ENCODE measurements at places on chromosomes 3 and 15.

DNA sequence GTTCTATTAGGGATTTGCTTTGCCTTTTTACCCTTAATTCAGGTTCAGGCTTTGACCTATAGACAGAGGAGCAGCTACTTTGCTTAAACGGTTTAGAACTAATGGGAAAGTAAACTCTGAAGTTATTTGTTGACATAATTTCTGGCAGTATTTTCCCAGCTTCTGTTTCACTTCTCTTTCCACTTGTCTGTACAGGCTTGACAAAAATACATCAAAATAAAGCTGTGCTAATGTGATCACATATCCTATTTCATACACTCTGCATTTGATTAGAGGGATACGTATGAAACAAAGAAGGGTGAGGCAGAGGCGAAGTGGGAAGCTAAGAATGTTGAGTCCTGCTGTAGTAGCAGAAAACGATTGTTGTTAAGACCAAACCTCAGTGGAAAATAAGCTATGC lies 389.1 kb upstream of the RARB start:
- no peak for DNase-seq

- no peak for DNase-seq
These were observed 1141.2 kb upstream of the EPHA6 start for GRCh38 chr3:95673215-95673614.

DNA sequence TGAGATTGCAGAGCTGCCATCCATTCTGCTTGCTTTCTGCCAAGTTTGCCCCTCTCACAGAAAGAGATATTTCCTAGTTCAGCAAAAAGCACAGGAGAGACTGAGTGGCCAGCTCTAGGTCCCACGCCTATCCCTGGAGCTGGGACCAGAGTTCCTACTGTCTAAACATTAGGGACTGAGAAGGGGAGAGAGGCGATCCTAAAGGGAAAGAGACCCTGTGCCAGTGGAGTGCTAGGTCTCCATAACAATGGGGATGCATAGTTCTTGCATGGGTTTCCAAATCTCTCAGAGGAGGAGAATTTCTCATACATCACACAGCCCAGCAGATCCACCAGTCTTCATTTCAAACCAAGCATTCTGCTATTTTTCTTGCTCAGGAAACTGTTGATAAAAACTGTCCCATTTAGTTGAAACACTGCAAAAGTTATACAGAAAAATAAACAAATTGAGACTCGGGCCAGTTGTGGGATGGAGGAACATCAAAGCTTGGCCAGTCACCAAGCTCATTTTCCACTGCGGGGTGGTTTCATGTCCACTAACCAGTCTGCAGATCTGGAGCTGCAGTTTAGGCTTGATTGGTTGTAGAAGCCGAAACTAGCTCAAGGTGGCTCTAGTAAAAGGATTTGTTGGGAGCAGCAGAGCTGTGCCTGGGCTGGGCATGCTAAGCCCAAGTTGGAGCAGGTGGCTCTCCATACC lies 62.7 kb downstream of the EEFSEC start:
- DNase-seq: no peak

DNA sequence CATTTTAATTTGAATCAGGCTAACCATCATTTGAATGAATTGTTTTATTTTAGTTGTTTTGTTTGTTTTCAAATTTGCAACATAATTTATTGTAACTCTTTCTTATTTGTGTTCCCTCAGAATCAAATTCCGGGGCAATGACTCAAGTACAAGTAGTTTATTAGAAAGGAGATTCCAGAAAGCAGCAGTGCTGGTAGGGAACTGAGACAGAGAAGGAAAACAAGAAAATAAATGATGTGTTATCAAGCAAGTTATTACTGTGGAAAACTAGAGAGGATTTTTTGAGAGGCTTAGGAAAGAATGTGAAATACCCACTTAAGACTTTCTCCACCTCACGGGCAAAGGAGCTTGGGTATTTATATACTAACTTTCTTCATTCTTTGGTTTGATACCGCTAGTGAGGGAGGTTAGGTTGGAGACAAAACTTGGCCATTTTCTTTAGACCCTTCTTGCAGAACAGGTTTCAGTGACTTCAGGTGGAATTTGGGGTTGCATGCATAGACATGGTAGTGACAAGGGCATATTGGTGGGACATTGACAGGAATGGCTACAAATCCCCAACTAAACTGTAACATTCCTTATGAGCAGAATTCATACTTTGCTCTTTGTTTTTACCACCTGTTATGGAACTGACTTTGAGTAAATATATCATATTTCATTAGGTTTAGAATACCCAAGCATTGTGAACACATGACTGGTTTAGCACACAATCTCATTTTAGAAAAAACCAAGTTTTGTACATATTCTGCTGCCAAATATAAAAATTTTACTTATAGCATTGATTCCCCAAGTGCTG lies 254.3 kb downstream of the ZBBX start:
- no peak for DNase-seq

DNA sequence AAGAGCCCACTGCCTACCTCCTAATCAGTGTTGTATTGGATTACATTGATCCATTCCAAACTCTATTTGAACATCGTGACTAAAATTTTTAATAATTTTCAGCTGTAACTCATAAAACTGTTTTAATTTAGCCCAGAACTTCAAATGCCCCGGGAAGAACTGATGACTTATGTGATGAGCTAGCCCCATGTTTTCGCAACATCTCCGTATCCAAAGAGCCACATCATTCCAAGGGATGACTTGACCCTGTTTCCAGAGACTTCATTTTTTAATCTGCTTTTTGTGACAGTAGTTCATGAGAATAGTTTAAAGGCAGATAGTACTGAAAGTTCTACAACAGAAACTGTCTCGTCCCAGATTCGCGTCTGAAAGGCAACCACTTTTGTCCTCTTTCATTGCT lies 97.4 kb downstream of the STAC start:
- no peak for DNase-seq

GRCh38 chr15:70852501-70853317 lies 1.2 kb downstream of the LARP6 start:
- DNase-seq: no peak

DNA sequence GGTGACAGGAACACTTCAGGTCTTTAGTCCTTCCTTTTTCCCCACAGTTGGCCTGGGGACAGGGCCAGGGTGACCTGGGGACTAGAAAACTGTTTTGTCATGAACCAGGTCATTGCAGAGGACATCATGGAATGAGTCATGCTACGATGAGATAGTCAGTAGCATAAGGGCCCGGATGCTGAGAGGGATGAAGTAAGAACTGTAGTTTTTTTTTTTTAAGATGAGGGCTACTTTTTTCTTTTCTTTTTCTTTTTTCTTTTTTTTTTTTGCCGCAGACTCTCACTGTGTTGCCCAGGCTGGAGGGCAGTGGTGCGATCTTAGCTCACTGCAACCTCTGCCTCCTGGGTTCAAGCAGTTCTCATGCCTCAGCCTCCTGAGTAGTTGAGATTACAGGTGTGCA lies 8.0 kb downstream of the MAP2K5 start:
- DNase-seq: no peak

- DNase-seq: no peak
These were observed 64.7 kb downstream of the BFSP2 start for GRCh38 chr3:133464573-133464972.

- DNase-seq: no peak
These were observed 18.3 kb upstream of the ATP8B4 start for GRCh38 chr15:50137330-50137761.

DNA sequence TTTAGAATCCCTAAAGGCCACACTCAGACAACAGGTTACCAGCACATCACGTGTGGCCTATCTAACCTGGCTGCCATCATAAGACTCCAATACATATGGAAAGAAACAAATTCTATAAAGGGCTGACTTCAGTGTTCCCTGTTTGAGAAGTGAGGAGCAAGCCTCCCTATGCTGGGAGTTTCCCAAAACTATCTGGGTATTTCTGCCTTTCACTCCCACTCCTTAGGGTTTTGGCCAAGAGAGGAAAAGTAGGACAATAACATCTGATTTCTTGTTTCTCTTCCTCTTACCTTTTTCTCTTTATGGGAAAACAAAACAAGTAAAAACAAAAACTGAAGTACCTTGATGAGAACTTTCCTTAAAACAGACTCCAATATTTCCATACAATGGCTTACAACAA lies 121.5 kb upstream of the COL8A1 start:
- no peak for DNase-seq

GRCh38 chr3:37935290-37935668 lies 55.3 kb upstream of the VILL start:
- no peak for DNase-seq

GRCh38 chr15:101000271-101000681 lies 81.1 kb downstream of the LRRK1 start:
- no peak for DNase-seq

GRCh38 chr15:83794209-83794608 lies 140.3 kb downstream of the ADAMTSL3 start:
- no peak for DNase-seq

DNA sequence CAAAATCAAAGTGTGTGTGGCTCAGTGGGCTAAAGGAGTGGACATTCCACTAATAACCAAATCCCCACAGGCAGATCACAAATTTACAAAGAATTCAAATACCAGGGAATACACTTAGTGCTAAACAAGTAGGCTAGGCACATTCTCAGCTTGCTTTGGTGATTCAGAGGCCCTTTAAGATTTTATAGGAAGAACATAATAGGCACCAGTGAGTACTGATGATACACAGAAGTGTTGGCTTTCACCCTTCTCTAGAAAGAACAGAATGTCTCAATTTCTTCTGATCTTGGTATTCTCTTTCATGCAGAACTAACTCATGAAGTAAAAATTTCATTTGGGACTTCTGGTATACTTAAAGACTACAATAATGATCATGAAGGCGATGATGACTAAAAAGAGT lies 55.0 kb downstream of the POLR2M start:
- no peak for DNase-seq

- no peak for DNase-seq
These were observed 34.3 kb upstream of the PARP14 start for GRCh38 chr3:122646146-122646988.

DNA sequence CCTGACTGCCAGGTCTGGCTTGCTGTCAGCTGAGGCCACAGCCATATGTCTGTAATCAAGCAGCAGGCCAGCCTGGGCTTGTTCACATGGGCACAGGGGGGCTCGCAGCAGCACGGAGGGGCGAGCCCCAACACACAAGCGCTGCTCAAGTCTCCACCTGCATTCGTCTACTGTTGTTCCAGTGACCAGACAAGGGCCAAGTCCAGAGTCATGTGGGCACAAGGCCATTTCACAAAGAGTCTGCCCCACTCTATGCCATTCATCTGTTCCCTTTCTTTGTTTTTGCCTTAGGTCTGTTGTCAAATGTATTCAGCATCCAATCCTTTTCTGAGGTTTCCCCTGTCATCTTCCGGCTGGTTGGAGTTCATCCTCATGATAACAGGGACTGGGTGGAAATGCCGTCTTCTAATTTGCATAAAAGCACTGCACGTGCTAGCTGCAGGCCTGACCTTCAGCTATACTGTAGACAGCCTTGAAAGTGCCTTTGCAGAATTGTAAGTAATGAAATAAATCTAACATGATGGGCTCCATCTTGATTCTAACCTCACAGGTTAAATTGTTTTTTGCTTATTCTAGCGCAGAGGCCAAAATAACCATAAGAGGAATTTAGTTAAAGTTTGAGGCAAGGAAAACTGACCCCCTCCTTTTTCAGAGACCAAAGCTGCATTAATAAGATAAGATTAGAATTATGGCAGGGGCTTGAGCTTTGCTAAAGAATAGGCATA lies 28.6 kb upstream of the KBTBD12 start:
- DNase-seq: no peak
